ENCODE measurements at places on chromosomes 4 and X.

- DNase-seq, result no peak
These were observed 116.5 kb downstream of the MAML3 start for GRCh38 chr4:140037353-140038030.

- no peak for DNase-seq
These were observed 77.6 kb downstream of the PDE5A start for GRCh38 chr4:119550857-119551532.

- DNase-seq, result no peak
These were observed 52.4 kb upstream of the IL21 start for GRCh38 chr4:122673252-122673651.

DNA sequence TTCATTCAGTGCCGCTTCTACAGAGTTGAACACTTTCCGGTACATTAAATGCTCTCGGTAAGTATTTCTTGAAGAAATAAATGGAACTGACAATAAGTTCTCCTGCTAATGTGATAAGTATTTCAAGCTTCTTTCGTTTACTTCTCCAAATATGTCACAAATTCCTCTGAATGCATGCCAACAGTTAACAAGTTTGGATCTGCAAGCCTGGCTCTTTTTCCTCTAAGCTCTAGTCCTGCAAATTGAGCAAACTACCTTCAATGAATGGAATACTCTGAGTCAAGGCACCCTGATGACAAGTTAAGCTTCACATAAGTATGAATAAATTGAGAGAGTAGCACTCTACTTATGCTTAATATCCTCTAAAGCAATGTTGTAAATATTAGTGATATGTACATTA lies 403.6 kb downstream of the PDGFC start:
- no peak for DNase-seq

DNA sequence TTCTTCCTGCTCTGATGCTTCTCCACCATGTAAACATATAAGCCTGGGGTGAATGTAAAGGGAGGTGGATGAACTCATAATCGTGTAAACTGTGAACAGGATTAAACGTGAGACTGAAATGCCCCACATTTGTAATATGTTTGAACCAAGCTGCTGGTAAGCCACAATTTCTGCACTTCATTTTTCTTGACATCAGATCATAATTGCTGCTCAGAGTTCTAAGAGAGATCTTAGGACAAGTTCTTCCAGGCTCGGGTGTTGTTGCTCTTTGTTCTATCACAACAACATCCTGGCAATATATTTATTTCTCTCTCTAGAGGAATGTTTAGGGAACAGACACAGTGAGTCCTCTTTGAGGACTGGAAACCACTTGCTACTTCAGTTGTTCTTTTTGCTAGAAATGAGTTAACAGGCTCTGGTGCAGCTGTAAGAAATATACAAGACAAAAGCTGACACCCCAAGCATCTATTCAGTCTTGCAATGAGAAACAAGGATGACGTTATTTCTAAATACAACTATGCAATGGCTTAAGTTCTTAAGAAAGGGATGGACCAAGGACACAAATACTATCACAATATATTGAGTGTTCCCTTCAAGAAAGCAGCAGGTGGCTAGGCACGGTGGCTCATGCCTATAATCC lies 59.6 kb downstream of the LNX1 start:
- no peak for DNase-seq

GRCh38 chr4:5812506-5813229 lies 80.2 kb downstream of the CRMP1 start:
- peak; percentile 20 for DNase-seq
